Effector CD4-positive, alpha-beta T cell (primary cell): ENCODE measurements at places on chromosomes 12 and 14.

DNA sequence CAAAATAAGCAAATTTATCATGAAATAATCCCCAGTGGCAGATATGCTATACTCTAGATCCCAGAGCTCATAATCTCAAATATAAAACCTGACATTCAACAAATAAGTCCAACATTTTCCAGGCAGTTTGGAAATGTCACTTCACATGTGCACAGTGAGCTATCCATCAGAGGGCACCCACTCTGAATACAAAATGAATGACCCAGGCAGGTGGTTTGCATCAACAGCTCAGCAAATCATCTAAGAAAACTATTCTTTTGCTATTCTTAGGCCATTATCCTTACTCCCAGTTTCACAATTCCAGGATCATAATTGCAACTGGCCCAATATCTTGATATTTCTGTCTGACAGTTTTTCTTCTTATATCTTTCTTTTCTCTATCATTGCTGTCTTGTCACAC is 38.5 kb downstream of the TRIM9 start:
- no peak for DNase-seq

- DNase-seq, result no peak
Observed at GRCh38 chr12:65741656-65742017, 82.6 kb upstream of the HMGA2 start.

DNA sequence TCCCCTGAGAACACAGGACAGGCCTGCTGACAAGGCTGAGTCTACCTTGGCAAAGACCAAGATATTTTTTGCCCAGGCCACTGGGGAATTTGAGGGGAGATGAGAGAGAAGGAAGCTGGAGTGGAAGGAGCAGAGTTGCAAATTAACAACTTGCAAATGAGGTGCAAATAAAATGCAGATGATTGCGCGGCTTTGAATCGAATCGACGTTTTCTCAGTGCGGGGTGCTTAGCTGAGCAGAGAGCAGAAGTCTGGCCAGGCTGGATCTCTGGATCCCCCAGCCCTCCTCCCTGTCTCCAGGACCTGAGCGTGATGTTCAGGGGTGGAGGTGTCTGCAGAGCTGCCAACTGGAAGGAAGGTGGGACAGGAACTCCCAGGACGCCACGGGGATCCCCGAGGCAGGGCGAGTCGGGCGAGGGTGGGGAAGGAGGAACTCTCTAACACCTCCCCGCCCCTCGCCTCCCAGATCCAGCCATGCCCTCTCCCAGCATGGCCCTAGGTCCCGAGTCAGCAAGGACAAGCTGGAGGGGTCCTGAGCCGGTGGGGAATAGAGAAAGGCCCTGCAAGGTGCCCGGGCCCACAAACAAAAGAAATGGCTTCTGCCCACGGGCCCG is 527 bp upstream of the CARMIL3 start:
- DNase-seq, result no peak

GRCh38 chr12:132513070-132513398 is 23.1 kb downstream of the FBRSL1 start:
- no peak for DNase-seq

DNA sequence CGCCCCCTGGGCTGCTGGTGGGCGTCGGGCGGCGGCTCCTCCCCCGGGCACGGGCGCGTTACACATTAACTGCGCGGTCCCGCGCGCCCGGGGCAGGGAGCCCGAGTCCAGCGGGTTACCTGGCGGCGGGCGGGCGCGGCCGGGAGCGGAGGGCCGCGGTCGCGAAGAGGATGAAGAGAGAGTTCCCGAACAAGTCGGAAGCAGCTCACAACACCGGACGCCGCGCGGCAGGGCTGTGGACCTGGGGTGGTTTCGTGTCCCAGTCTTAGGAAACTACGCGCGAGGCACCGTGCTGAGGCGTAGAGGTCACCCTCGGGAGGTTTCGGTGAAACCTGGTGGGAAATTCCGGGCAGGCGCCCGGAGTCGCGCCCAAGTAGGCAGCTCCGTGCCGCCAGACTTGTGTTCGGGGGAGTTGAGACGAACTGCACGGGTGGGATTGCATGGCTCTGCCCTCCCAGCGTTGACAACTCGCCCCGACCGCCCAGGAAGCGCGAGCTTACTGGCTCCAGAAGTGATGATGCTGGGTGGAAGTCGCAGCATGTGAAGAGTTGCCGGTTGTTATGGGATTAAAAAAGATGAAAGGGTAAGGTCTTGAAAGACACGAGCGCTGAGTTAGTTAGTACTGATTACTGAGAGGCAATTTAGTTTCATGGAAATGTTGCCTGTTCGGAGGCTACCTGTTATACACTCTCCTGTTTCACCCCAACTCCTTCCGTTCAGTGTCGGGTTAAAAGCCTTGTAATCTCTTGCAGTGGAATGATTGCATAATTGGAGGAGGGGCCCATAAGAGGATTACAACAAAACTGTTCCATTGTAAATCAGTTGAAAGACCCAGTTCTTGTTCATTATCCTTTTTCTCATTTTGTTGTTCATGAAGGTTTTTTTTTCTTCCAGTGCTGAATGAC is 879 bp downstream of the RAB3IP start:
- DNase-seq, result peak; percentile 66

DNA sequence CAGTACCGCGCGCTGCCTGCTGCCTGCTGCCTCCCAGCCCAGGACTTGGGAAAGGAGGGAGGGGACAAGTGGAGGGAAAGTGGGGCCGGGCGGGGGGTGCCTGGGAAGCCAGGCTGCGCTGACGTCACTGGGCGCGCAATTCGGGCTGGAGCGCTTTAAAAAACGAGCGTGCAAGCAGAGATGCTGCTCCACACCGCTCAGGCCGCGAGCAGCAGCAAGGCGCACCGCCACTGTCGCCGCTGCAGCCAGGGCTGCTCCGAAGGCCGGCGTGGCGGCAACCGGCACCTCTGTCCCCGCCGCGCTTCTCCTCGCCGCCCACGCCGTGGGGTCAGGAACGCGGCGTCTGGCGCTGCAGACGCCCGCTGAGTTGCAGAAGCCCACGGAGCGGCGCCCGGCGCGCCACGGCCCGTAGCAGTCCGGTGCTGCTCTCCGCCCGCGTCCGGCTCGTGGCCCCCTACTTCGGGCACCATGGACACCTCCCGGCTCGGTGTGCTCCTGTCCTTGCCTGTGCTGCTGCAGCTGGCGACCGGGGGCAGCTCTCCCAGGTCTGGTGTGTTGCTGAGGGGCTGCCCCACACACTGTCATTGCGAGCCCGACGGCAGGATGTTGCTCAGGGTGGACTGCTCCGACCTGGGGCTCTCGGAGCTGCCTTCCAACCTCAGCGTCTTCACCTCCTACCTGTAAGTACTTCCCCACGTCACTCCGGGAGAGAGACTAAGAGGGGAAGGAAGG is at the start of gene LGR5:
Gene LGR5, plus strand, starts transcription at position 186 of the 732 bp plus-strand sequence. Its CDS starts 283 bp downstream, at position 469.
- DNase-seq, result no peak

DNA sequence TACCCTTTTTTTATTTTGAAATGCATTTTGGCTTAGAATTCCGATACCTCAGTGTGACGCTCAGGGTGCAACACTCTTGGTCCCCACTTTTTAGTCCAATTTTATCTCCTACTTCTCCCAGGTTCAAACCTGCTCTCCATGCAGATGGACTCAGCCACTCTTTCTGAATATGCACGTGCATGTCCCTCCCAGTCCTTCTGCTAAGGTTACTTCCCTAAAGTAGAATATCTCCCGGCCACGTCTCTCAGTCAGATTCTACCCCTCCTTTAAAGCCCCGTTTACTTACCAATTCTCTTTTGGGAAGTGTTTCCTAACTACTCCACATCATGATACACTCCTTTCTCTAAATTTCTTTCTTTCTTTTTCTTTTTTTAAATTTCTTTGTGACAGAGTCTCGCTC is 15.5 kb upstream of the PARP11 start:
- no peak for DNase-seq

- no peak for DNase-seq
Observed at GRCh38 chr14:95915330-95915729, 38.7 kb downstream of the TUNAR start.

DNA sequence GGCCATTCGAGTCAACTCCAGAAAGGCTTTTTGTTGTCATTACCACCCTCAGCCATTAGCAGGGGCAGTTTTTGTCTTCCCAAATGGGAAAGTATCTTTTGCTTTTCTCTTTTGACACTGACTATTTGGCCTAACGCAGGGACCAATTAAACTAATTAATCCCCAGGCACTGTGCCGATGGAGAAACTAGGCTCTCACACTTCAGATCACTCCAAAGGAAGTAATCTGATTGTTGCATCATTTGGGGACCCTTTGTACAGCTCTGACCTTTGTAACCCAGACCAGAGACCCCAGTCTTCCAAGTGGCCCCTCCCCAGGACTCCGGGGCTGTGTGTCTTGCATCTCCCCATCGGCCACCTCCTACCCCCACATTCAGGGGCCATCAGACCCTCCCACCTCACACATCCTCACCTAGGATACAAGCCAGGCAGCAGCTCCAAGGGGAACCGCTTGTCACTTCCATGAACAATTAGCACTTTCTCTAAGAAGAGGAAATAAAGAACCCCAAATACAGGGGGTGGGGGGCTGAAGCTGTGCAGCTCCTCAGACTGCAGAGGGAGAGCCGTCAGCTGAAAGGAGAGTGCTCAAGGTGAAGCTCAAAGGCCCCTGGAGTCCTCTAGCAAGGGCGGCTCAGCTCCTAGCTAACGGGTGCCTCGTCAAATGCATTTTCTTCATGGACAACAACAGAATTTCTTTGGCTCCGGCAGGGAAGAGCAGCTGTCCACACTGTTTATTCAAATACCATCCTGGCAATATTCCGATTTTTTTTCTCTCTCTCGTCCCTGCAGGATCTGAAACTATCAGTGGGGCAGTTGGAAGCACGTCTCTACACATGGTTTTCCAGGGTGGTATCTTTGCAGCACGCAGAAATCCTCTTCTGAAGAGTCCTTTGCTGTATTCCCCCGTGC is 64.3 kb upstream of the DIO3 start:
- no peak for DNase-seq

- no peak for DNase-seq
Observed at GRCh38 chr12:130832561-130833209, 6.4 kb downstream of the STX2 start.

GRCh38 chr12:9750276-9751203 is 10.2 kb downstream of the CD69 start:
- DNase-seq, result peak; percentile 38

- DNase-seq, result no peak
Observed at GRCh38 chr14:39107591-39107996, 4.6 kb upstream of the SEC23A start.

GRCh38 chr12:56808954-56809353 is 45.8 kb downstream of the HSD17B6 start:
- DNase-seq, result no peak

- DNase-seq, result no peak
Observed at GRCh38 chr14:45916340-45916953, 663.4 kb upstream of the MIS18BP1 start.

DNA sequence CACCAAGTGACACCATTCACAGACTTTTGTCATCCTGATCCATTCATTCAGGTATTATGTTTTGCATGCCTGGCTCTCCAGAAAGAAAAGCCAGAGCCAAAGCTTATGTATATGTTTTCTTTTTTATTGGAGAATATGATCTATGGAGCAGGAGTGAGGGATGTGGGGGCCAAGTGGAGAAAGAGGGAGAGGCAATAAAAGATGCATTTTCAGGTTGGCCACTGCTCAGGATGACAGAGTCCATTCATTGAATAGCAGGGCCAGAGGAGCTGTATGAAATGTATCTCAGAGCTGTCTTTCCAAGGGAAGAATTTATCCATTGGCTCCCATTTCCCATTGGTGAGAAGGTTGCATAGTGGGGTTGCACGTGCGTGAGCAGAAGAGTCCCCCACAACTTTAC is 416.1 kb downstream of the ATP23 start:
- no peak for DNase-seq

GRCh38 chr14:90583427-90583826 is 186.6 kb downstream of the CALM1 start:
- no peak for DNase-seq

DNA sequence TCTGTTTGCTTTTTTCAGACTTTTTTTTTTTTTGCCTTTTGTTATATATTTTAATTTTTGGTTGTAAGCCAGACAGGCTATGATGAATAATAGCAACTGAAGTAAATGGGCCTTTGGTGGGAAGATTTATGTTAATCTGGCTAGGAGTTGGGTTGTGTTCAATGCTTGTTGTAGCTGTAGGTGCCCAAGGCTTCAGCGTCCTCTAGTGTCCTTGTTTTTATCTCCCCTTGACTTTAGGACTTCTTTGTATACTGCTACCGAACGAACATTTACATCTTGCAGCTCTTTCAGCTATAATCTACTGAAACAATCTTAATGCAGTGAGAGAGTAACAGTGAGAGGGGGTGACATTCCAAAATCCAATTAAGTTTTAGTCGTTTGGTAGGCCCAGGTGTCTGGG is 848.4 kb upstream of the FBXO33 start:
- DNase-seq, result no peak

DNA sequence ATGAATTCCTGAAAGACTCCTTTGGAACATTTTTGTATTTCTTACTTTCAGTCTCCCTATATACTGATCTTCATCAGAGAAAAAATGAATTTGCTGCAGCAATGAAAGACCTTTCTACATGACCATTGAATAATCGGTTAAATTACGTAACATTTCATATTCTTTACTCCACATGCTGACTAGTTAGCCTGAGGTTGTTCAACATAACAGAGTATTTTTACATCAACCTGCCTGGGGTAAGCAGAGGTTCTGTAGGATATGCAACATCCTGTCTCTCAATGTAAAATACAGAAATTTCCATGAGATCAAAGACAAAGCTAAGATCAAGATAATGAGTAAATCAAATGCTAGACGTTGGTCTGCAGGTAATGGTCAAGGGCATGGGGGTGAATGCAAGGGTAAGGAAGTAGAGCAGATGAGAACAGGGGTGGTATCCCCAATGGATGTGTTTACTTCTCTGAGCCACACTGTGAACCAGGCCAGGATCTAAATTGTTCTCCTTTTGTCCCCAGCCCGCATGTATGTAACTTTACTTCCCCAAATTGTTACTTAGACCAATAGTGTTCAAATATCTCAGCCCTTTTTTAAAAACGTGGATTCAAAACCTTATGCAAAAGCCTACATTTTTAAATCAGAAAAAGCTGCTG is 45.4 kb downstream of the DUSP6 start:
- DNase-seq, result no peak

- DNase-seq, result no peak
Observed at GRCh38 chr12:57529831-57530230, 7.2 kb downstream of the MBD6 start.

GRCh38 chr12:105322070-105322469 is 8.4 kb upstream of the C12orf75 start:
- no peak for DNase-seq

DNA sequence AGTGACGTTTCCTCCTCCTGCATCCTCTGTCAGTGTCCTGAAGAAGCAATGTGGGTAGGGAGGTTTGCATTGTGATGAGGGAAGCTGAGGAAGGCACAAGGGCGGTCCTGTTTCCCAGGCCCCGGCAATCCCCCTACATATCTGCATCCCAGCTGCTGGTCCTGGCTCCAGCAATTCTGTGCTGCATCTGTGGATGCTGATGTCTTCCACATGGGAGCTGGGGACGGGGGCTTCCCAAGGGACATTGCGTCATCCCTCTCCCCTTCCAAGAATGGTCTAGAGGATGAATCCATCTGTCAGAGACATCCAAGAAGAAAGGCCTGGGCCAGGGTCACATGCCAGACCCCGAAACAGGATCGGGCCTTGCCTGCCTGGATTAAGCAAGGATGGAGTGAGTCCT is 52.1 kb downstream of the TSPAN11 start:
- DNase-seq, result no peak
